ENCODE measurements at places on chromosomes 1 and 21. TPM values are rescaled to one million over a fixed set of nuclear protein-coding genes. Genes with fewer than 3 reads are reported as not detected.

- no peak for DNase-seq
Observed at GRCh38 chr21:34122047-34122446, 48.7 kb downstream of the MRPS6 start.

- no peak for DNase-seq
Observed at GRCh38 chr1:58695206-58695605, 4.7 kb downstream of the MYSM1 start.

- DNase-seq, result no peak
Observed at GRCh38 chr1:44636083-44636687, 38.1 kb downstream of the TMEM53 start.

DNA sequence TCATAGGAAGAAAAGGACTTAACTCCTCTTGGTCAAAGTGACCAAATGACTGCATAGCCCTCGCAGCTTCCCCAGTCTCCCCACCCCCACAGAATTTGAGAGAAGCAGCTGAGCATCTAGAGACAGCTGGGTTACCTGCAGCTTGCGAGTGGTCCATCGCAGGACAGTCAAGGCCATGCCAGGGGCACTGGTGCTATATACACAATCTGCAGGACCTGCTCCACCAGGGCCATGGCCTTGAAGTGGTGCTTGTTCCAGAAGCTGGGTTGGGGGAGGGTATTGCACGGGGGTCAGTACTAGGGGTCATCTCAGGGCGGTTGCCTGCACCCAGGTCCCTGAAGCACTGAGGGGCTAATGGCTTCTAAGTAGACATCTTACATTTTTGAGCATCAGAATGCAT, 10.4 kb downstream of the MRTO4 start:
- DNase-seq, result no peak

GRCh38 chr1:198298640-198299039, 141.8 kb downstream of the NEK7 start:
- no peak for DNase-seq

GRCh38 chr1:66270119-66270812, 263.7 kb upstream of the SGIP1 start:
- no peak for DNase-seq

Gene ZMYND12
- 4.6 TPM for total RNA-seq

Gene G0S2
- 636 TPM for total RNA-seq

Gene CAMK2N1
- total RNA-seq, result 17.0 TPM

Gene CFAP141
- not detected for total RNA-seq
